ENCODE measurements at places on chromosomes 1 and 21.

DNA sequence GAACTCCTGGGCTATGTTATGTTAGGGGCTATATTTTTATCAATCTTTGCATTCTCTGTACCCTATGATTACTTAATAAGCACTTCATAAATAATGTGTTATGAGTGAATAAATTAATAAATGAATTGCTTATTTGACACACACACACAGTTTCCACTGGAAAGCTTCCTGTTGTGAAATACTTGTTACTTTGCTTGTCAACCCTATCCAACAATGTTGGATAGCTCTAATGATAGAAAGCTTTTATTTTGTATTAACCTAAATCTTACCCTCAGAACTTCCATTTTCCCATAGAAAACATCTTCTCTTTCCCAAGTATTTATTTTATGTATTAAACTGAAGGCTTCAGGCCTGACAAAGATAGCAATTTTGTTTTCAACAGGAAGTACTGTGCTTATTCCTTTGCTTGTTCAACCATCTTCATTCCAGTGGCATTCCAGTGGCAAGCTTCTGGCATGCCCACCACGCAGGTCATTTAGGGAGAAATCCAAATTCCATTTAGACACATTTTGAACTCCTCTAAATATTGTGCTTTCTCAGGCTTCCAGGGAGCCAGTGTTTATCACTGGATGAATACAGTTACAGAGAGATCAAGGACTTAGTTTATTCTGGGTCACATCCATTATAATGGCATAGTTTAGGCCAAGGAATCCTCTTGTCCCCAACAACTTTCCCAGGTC, 134.4 kb downstream of the TGFB2 start:
- no peak for DNase-seq

- DNase-seq, result no peak
Observed at GRCh38 chr1:42788021-42788420, 3.2 kb downstream of the TMEM269 start.

DNA sequence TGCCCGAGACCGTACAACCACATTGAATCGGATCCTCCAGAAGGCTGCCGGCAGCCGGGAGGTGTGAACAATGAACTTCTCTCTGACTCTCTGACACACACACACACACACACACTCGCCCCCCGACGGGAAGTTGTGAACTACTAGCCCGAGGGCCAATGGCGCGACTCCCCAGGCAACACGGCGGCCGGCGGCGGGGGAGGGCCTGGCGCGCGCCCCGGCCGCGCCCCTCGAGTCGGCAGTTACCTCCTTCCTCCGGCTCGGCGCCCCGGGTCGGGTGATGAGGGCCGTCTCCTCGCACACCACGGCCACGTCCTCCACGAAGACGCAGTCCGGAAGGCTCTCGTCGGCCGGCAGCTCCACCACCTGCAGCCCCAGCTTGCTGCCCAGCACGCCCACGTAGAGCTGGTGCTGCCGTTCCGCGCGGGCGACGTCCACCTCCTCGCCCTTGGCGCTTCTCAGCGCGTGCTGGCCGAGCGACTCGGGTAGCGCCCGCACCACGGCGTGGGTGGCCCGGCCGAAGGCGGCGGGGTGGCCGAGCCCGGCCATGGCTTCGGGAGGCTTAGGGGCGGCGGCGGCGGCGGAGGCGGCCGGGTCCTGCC, 361 bp downstream of the DDAH1 start:
- DNase-seq, result peak; percentile 31

DNA sequence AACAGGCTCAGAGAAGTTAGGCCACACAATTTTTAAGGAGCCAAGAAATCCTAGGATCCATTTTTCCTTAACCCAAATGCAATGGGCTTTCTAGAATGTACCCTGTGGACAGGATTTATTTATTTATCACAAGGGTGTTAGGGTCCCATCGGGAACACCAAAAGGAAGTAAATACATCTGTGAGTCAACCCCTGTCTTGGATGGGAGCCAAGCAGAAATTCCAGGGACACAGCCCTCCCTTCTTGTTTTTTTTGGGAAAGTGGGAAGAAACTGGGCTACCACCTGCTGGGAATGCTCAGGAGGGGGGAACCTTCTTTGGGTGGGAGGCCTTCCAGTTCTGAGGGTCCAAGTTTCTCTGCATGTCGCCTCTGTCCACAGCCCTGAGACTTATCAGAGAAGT, 1.3 kb downstream of the CRNN start:
- DNase-seq, result no peak

DNA sequence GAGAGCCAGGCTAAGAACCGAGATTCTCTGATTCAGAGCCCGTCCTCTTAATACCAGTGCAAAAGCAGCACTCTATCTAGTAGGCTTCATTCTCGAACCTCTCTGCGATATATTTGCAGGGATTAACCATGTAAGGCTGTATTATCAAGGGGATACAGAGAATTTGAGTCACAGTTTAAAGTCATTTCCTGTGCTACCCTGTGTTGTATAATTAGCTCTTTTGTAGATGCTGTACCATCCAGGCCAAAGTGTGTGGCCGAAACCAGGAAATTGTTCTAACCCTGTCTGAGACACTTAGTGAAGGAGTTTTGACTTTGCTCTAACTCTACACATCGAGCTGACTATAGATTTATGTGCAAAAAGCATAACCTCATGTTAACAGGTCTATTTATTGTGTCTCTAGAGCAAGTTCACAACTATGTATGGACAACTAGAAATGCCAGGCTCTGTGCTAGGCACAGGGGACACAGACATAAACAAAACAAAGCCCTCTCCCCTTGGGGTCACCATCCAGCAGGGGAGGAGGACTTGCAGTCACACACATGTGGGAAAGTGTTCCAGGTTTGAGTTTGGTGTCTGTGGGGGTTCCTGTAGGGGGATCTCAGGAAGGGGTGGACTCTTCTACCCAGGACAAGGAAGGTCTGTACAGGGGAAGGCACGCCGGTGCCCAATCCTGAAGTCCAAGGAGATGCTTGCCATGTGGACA, 182.2 kb downstream of the DHRS3 start:
- DNase-seq, result no peak

GRCh38 chr1:223835754-223836153, 10.0 kb downstream of the TP53BP2 start:
- no peak for DNase-seq

DNA sequence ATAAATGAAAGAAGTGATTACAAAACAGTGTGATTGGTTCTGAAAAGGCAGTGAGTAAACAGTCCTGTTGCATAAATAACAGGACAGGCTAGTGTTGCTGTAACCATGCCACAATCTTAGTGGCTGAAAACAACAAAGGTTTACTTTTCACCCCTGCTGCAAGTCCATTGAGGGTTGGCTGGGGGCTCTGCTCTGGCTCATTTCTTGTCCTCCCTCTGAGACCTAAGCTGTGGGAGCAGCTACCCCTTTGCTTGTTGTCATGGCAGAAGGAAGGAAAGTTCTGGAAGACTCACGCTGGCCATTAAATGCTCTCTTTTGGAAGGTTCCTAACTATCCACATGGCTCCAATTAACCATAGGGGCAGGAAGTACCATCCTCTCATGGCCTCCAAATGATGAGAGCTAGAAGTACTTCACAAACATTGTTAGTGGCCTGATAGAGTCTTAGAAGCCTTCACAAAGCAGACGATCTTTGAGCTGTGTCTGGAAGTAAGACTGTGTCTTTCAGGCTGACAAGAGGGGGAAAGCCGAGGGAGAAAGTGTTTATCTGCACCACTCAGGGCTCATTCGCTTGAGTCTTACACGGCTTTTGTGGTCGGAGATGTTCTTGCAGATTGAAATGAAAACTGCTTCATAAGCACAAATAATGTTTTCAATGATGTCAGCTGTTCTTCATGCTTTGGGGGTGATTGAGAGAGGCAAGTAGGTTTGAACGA, 11.9 kb downstream of the RCSD1 start:
- DNase-seq, result no peak

- DNase-seq, result no peak
Observed at GRCh38 chr1:58722414-58722813, 22.6 kb upstream of the MYSM1 start.

- no peak for DNase-seq
Observed at GRCh38 chr21:45056296-45056904, 18.0 kb upstream of the ADARB1 start.

- DNase-seq, result no peak
Observed at GRCh38 chr1:181849071-181849470, 212.4 kb downstream of the ZNF648 start.

DNA sequence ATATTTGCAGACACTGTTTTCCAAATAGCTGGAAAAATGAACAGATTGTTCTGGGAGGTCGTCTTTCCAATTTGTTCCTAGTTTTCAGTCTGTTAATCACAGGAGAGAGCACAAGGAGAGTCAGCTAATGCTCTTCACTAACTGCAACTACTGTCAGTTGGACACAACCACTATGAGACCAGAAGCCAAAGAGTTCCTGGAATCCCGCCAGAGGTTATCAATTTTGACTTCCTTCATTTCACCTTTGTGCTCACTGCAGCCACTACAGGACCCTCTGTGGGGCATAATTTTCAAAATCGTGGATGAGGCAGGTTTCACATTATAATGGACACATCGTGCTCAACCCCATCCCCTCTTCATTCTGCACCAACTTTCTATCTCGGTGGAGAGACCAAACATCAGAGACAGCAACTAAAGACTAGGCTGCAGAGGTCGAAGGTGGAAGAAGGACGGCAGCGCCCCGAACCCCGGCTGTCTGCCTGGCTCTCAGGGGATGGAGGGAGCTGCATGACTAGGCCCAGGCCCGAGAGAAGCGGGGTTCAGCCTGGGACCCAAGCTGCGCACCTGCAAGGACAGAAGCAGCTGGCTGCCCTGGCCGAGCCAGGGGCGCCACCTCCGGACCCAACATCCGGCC, 602 bp downstream of the KIAA0319L start:
- no peak for DNase-seq

- DNase-seq, result no peak
Observed at GRCh38 chr1:115507901-115508300, 133.9 kb upstream of the VANGL1 start.

Measured in NCI-H1930 (cell line).